NCI-H1048 (cell line): ENCODE measurements at places on chromosomes 5 and 9.

DNA sequence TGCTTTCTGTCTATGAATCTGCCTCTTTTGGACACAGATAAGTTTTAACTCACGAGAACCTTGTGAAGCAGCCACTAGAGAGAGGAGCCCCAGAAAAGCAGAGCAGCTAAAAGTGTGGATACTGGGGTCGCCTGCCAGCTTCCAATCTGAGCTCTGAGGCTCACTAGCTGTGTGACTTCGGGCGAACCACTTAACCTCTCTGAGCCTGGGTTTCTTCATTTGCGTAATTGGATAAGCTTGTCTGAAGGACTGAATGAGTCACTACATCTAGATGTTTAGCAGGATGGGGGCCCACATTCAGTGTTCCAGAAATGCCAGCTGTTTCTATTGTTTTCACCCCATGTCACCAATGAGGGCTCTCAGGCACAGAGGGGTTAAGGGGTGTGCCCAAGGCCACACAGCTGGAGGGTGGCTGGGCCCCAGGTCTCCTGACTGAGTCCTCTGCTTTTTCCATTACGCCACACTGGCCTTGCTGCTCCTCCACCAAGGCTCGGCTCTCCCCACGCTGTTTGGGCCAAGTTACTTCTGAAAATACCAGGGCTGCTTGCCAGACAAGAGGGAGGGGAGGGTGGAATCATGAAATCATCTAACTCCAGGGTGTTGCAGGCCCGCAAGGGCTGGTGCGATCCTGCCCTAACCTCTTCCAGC lies 36.2 kb downstream of the SH3PXD2B start:
- DNase-seq: no peak

DNA sequence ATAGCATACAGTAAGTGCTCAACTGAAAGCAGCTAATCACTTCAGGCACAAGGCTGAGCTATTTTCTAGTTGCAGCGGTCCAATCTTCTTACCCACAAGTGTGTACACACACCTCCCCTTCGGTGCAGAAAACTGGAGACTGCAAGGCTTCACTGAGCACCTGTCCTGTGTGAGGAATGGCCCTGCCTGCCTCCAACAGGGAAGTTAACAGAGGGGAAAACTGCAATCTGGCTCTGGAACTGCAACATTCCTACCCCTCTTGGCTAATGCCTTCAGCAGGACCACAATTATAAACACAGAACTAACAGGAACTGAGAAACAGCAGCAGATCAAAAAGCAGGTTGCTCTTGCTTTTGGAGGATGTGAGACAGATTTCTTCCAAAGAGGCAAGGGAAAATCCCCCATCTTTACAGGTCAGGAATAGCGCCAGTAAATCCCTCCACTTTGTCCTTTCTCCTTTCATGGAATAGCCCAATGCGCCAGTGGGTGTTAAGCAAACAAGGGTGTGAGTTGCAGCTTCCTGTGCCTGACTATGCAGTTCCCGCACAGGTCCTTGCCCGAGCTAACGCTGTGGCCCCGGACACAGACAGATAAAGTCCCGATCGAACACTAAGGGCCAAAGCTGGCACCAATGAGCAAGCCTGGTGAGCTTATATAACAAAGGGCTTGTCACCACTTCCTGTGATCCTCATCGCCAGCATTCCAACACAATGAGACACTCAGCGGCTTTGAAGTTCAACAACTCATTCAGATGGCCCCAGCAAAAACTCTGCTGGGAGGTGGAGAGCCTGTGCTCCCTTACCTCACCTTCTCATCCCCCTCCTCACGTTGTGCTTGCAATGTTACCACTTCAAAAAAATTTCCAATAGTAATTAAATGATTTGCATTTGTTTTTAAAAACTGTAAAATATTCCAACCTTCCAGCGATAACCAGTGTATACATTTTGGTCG lies 21.5 kb downstream of the SHB start:
- no peak for DNase-seq

DNA sequence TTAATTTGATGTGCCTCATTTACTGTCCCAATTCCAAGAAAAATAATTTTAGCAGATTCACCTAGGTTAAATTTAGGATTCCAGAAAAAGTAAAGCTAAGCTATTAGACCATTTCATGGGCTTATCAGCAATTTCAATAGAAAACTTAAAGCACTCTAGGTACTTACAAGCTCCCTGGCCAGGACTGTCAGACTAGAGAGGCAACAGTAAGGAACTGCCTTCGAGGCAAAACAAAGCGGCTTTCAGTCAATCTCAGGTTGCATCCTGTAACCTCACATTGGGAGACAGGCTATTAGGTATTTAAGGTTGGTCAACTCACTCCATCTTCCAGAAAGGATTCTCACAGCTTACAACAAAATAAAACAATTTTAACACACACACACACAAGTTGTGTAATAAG lies 48.7 kb upstream of the FSD1L start:
- no peak for DNase-seq

DNA sequence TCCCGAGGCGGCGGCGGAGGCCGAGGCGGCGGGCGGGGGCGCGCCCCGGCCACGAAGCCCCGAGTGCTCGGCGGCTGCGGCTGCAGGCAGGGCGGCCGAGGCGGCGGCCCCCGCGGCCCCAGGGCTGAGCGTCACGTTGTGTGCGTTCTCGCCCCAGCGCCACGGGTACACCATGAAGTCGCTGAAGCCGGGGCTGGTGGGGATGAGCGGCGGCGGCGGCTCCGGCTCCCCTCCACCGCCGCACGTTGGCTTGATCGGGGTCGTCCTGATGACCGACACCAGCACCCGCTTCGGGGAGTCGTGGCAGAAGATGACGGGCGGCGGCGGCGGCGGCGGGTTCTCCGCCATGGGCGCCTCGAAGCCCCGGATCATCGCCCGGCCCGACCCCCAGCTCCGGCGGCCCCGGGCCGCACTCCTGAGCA lies 498 bp downstream of the ZNF367 start:
- DNase-seq: no peak

DNA sequence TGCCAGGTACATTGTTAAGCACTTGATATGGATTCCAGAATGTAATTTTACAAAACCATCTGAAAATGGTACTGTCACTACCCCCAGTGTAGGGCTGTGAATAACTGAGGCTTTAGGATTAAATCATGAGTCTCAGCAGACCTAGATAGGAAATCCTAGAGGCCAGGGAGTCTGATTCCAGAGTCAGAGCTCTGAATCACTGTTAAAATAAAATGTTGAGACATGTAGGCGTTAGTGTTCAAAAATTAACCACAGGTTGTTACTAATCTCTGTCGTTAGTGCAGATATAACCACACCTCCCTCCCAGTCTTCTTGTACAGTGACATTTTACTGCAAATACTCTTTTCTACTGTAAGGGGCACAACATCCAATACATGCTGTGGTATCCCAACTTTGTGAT lies 1828.8 kb downstream of the MAT2B start:
- DNase-seq: no peak

DNA sequence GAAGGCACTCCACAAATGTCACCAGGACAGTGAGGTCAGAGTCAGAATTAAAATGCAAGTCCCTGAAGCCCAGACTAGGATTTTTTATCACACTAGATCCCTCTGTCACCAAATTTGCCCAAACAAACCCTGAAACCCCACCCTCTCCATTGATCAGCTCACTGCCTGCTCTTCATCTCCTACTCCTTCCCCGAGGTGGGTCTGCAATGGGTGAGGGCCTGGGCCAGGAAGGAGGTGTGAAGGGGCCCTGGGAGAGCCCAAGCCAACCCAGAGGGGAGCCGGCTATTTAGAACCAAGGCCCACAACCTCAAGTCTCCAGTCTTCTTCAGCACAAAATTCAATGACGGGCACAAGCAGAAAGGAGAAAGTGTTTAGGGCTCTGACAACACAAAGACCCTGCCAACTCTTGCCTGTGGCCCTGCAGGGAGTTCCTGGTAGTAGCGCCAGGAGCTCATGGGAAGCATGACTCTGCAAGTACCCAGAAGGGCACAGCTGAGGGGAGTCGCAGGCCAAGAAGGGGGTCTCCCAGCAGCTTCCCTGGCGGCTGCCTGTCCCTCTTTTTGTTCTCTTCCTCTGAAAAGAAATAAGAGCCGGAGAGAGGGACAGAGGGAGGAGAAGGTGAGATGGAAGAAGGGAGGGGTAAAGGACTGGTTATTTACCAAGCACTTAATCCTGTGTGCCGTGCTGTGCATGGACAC lies 5.5 kb downstream of the FOXI1 start:
- no peak for DNase-seq

- DNase-seq: no peak
Measured at GRCh38 chr5:129804705-129805104, 56.8 kb downstream of the MINAR2 start.

DNA sequence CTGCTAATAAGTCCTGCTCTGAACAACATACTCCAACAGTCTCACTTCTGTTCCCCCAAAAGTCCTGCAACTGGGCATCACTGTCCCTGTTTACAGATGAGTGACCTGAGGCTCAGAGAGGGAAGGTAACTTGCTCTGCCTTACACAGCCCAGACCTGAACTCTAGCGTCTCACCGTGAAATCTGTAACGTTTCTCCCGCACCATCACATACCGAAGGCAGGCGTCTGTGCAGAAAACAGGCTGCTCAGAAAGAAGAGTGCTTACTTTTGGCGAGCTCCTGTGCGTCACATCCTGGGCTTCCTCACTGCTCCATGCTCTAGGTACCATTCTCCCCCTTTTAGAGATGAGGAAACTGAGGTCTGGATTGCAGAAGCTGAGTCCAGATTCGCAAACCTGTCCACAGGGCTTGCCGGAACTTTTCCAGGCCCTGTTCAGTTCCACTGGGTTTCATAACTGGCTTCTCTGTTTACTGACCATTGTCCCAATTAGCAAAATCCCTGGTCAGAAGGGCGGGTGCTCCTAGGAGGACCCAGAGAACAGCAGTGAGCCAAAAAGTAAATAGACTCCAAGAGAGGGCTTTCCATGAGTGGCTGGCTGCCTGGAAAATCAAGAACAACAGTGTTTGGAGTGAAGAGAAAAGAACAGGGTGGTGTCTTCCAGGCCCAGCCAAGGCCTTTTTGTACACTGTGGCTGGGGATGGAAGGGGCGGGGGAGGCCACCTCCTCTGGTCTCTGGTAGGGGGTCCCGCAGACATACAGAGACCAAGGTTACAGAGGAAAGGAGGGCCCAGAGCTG lies 27.1 kb downstream of the GSN start:
- no peak for DNase-seq

GRCh38 chr9:129491487-129491855 lies 129.4 kb downstream of the C9orf50 start:
- DNase-seq: no peak

GRCh38 chr5:121745407-121745806 lies 106.3 kb upstream of the FTMT start:
- no peak for DNase-seq

GRCh38 chr9:7401116-7401515 lies 398.5 kb downstream of the DMAC1 start:
- no peak for DNase-seq

- DNase-seq: no peak
Measured at GRCh38 chr5:147303251-147303650, 68.4 kb downstream of the STK32A start.
